CD4-positive, alpha-beta T cell treated with Interleukin-6 at 100 ng/mL for 8 hours (primary cell): ENCODE measurements at places on chromosomes 12 and 14.

GRCh38 chr14:79510659-79511058, 700.6 kb downstream of the DIO2 start:
- no peak for DNase-seq

DNA sequence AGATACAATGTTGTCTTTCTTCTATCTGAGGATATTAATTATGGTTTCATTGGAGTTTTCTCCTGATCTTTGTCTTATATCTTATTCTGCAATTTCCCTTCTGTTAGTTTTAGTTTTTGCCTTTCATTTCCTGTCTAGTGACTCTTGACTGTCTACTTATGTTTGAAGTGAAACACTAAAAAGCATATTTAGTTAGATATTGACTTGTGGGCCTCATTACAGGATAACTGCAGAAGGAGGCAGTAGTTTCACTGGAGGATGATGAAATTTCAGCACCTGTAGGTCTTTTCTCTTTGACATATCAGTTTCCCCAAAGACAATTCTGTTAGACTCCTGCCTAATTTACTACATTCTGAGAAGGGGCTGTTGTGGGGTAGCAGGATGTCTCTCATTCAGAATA, 97.5 kb upstream of the NEDD1 start:
- DNase-seq, result no peak

DNA sequence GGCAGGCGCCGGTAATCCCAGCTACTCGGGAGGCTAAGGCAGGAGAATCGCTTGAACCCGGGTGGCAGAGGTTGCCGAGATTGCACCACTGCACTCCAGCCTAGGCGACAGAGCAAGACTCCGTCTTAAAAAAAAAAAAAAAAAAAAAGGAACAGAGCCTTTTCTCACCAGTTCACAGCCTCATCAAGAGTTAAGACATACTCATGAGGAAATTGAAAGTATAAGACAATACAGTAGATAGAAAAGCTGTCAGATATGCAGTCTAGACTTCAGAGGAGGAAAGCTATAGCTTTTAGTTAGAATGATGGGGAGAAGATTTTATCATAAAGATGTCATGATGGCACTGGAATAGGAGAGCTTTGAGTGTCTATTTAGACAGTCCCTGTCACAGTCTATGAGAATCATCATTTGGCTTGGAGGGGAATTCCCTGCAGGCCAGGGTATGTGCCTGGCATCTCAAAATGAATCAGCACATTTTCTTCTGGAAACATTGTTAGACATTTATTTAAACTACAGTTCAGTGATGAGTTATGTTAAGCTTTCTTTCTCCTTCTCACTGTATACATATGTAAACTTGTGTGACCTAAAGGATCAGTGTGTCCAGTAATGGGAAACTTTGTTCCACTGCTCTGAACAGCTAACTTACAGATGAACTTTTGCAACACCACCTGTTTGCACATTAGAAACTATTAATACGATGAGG, 2.9 kb upstream of the RAB35 start:
- no peak for DNase-seq

GRCh38 chr12:68403296-68403695, 71.1 kb upstream of the MDM1 start:
- no peak for DNase-seq

DNA sequence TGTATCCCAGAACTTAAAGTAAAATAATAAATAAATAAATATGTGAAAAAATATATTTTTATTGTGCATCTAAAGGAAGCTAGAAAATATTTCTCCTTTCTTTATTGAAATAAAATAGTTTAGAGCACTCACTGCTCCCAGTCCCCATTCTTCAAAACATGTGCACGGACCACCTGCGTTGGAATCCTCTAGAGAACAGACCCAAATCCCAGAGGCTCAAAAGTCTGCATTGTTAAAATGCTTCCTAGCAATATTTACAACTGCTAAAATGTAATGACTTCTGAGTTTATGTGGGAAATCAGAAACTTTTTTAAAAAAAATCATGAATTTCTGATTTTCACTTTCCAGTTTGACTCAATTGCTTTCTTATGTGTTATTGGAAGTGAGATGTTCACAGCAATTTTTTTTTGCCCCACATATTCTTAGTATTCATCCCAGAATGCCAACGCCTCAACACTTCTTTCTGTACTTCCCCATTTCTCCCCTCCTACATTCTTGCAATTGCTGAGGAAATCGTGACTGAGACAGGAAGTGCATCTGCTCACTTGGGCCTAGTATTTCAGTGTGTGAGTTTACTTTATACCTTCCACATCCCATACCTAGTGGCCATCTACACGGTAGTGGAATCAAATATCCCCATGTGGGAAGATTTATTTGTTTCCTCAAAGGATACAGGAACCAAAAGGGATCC, 116.0 kb upstream of the FLRT2 start:
- DNase-seq, result no peak

- DNase-seq, result no peak
Measured at GRCh38 chr12:96471368-96472050, 17.9 kb upstream of the CFAP54 start.

DNA sequence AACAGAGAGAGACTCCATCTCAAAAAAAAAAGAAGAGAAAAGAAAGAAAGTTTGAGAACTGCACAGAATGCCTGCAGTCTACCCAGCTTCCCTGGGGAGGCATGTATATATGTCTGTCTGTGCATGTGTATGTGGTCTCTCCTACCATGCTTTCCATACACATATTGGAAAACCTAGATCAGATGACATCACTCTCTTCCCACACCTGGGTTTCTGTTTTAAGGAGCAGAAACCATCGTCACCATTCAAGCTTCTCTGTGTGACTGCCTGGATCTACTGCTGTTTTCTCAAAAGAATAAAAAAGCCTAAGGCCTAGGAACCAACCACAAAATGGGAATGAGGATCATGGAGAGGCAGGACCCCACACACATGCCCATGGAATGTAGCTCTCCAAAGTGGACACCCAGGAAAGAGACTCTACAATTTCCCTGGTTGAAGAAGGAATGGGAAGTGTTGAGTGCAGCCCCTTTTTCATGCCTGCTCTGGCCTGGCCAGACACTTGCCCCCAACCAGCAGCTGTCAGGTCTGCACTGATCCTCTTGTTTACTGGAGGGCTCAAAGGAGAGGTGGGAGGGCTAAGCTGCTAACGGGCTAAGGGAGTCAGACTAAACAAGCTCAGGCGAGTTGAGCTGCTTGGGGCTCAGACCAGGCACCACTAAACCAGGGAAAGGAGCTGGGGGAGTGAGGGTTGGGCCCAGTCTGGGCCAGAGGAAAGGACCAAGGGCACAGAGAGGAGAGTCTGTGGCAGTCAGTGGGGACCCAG, 7.7 kb upstream of the PCK2 start:
- no peak for DNase-seq

DNA sequence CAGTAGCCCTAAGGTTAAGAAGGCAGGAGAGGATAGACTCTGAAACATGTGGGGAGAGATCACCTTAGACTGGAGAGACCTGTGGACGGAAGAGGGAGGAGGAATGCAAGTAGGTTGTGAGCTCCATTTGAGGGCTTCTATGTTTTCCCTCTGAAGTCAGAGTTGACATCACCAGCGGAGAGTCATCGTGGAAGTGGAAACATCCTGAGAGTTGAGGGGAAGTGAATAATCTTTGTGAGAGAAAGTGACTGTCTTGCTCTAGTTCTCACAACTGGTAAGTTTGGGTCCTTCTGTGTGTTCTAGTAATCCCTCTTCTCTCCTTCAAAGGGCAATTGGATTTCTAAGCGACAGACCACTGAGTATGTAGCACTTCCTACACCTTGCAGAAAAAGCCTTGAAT, 103.6 kb upstream of the CCND2 start:
- DNase-seq, result no peak
